ENCODE measurements at places on chromosomes 7 and 10.

DNA sequence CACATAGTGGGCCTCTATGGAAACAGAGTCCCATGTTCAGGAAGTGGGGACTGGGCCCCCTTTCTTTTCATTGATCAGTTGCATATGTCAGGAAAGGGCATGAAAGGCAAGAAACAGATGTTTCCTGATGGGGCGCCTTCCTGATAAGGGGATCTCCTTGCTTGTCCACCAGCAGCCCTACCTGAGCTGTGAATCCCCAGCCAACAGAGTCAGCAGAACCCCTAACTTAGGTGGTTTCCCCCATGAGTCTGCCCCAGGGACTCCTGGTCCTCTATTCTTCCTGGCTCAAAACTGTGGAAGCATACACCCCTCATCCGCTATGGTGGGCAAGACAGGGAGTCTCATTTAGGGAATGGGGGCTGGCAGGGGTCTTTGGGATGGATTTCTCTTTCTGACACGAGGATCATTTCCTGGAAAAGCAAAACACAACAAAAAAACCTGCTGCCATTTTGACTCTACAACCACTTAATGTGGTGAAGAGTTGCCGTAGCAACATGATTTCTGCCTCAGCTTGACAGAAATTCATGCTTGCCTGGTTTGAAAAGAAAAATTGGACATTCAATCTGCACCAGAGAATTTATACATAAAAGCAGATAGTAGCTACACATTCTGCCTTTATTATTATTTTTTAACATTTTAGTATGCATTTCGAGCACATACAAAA is 119.8 kb downstream of the SPAG6 start:
- DNase-seq = no peak

DNA sequence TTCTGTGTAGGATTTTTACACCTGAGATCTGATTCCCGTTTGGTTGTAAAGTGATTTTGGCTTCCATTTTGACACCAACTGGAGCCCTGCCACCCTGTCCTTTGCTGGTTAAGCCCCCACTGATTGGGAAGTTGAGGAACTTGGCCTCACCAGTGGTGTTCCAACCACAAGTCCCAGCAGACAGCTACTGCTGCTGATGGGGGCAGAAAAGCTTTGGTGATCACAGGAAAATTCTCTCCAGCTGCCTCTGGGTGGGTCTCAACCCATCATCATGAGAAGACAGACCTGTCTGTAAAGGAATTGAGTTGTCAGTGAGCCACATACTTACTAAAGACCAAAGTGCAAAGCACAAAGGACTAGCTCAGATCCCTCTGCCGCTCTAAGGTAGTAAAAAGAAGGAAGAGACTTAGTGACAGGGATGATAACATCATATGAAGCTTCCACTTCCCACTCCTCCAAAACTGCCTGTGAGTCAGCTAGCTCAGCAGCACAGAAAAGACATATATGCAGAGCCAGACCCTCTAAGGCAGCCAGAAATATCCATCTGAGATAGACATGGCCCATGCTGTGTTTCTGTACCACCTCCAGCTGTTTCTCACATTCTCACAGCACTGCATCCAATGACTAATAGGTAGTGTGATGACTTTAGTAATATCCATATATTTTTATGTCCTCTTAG is 22.4 kb upstream of the LRRC17 start:
- DNase-seq = no peak

GRCh38 chr7:47501406-47501805 is 80.5 kb downstream of the TNS3 start:
- DNase-seq = no peak

- DNase-seq = no peak
Measured at GRCh38 chr7:11750191-11750590, 81.8 kb downstream of the THSD7A start.

DNA sequence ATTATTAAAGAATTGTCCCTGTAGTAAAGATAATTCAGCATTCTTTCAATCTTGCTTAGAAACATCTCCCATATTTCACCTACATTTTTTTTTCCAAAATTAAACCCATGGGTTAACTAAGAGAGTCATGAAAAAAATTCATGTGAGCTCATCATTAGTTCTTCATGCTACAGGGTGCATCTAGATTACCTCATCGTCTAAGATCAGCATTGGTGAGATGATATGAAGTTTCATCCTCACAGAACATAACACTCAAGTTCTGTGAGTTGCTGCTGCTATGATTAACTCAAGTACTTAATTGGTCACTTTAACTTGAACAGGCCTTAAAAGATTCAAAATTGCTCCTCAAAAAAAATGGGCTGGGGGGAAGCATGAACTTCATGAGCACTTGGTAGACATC is 50.0 kb downstream of the RAB11FIP2 start:
- no peak for DNase-seq

DNA sequence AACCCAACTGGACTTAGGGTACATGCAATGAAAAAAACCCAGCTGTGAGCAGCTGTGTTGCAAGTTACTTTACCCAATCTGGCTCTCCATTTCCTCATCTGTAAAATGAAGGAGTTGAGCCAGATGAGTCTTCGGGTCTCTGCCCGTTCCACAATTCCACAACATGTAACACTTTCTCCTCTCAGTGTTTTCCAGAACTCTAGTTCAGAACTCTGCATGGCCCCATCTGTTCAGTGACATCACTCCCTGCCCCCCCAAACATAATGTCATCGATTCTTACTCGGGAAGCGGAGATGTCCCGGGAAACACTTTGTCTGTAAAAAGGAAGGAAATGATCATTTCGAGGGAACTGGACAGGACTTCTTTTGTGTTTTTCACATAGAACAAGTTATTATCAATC is 2.5 kb downstream of the SH3PXD2A start:
- DNase-seq = no peak

DNA sequence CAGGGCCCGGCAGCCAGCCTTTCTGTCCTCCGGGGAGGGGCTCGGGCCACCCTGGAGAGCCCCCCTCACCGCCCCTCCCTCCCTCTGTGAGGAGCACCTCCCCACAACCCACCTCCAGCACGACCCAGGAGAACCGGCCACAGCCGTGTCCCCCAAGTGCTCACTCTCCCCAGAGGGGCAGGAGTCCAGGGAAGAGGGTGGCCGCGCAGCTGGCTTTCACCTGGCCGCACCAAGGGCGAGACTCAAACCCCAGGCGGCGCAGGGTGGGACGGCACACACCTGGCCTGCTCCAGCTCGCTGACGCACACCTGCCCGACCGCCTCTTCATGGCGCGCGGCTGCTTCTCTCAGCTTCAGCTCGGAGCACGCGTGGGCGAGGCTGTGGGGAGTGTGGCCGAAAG is 73.4 kb downstream of the CFAP46 start:
- DNase-seq = no peak

DNA sequence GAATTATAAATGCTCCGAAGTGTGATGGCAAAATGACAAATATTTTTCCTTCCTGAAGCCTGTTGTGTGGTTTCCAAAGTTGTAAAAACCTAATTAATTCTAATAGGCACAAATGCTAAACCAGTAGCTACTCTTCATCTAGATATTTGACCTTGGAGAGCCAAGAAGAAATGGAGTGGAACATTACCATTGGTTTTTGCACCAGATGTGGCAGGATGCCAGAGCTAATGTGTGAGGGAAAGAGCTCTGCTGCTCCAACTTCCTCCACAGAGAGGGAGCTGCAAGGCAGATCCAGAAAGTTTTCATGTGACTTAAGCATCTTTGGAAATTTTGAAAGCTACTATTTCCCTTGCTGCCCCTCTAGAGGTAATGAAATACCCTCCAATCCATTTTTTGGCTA is 65.1 kb upstream of the HPS1 start:
- no peak for DNase-seq

Measured in CD4-positive, alpha-beta T cell treated with Interleukin-21 for 1 hour (primary cell).